Occipital lobe (tissue), 3 donors: ENCODE measurements at places on chromosomes 1 and 21. TPM values are rescaled to one million over a fixed set of nuclear protein-coding genes. Genes with fewer than 3 reads are reported as not detected.

GRCh38 chr1:47611992-47612391, 174.1 kb downstream of the FOXD2 start:
- DNase-seq: no peak

DNA sequence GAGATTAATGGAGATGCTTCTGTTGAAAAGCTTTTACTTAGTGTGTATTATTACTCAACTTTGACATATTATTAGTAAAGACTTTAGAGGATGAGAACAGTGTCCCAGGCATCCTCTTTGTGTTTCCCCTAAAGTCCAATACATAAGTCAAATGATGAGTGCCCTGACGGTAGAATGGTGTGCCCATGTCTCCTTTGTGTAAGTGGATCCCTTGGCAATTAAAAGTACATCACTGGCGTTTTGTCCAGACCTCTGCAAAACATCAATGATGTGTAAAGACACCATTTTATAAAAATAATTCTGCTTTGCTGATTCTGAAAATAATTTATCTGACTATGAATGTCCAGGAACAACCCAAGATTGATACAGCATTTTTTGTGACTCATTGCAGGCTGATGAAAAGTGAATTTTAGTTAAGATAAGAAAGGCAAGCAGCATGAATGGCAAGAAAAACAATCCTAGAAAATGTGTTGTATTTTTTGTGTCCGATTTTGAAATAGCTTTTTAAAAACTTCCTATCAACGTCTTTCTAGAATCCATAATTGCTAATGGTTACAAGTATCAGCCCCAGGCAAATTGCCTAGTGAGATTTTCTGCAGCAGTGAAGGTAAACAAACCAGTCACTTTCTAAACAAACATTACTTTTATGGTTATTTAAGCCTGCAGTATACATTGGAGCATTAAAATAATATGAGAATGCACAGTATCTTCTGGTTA, 251.5 kb downstream of the PTPRC start:
- DNase-seq: no peak

DNA sequence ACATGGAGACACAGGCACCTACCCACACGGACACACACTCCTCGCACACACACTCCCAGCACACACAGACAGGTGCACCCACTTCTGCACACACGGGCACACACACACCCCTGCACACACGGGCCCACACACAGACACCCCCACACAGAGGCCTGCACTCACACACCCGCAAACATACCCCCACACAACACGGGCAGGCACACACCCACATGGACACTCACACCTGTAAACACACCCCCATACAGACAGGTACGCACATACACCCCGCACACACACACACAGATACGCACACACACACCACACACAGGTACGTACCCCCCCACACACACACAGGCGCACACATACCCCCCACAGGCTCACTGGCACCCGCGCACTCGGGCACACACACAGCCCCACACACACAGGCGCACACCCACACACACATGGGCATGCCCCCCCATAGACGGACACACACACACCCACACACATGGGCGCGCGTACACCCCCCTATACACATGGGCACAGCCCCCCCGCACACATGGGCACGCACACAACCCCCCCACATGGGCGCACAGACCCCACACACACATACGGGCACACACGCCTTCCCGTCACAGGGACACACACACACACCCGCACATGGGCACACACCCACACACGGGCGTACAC, 6.1 kb downstream of the ATAD3A start:
- DNase-seq: no peak

- DNase-seq: no peak
These were observed 1.2 kb downstream of the PPP1R8 start for GRCh38 chr1:27831568-27832410.

Gene ARHGEF16
- 0.16 TPM for total RNA-seq
